ENCODE measurements at places on chromosomes 6 and 20. TPM values are rescaled to one million over a fixed set of nuclear protein-coding genes. Genes with fewer than 3 reads are reported as not detected.

Gene GSTA4
- 8.0 TPM for total RNA-seq

Gene IL17A
- total RNA-seq = not detected

Gene VGLL2
- not detected for total RNA-seq

Gene SPINT3
- total RNA-seq = not detected

Gene RGS17
- total RNA-seq = 3.2 TPM

Gene PSMB1
- total RNA-seq = 221 TPM

Gene ZHX3
- total RNA-seq = 4.9 TPM

Gene TENT5A
- total RNA-seq = 1.0 TPM

Gene DNAH8
- not detected for total RNA-seq
